GM23338 (cell line): ENCODE measurements at places on chromosomes 7 and 10. TPM values are rescaled to one million over a fixed set of nuclear protein-coding genes. Genes with fewer than 3 reads are reported as not detected.

DNA sequence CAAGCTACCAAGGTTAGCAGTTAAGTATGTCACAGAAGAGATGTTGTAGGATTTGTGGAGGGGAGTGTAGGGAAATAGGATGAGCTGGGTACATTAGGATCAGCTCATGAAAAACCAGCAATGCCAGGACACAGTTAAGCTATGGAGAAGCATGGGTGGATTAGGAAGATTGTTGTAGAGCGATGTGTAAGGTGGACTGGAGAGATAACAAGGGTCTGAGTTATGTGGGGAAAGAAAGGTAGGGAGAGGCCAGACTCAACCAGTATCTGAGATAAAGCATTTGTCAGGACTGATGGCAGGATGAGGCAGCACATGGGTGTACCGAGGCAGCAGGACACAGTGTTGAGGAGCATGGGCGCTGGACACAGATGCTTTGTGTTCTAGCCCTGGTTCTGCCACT is 85.4 kb upstream of the PRR15 start:
- H3K4me1 ChIP-seq, result peaks cover 12% of the 10 kb centered on the region; the same call in 1 of the 2 replicates
- no peak for DNase-seq
- no peaks in the 10 kb centered on the region for H3K36me3 ChIP-seq
- H3K4me3 ChIP-seq, result no peak overlapping the region
- no peaks in the 10 kb centered on the region for H3K27me3 ChIP-seq
- H3K27ac ChIP-seq, result no peak overlapping the region

Gene CCDC7
- 0.47 and 0.83 TPM in 2 replicates for total RNA-seq

DNA sequence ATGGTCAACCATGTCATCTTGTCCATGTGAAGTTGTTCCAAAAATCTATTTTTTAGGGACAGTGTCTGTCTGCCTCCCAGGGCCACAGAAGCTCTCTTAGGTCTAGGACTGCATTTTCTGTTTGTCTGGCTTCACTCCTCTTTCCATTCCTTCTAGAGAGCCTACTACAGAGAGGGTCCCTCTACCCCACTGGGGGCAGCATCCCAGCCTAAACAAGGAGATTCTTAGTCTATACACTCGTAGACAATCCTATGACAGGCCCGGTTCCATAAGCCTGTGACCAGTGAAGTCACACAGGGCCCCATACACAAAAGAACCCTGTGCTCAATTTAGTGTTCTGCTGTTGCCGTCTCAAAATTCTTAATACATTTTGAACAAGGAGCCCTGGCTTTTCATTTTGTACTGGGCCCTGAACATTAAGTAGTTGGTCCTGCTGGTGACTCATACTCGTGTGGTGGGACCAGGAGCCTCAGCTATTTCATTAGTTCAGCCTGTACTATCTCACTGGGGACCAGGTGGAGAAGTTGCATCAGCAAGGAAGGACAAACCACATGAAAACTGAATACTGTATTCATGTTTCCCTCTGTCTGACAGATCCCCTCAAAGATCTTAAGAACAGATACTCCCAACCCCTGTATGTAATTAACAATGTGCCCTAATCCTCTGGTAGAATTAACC is 23.5 kb upstream of the FAM180A start:
- H3K4me1 ChIP-seq, result no peaks in the 10 kb centered on the region
- H3K27ac ChIP-seq, result no peak overlapping the region
- H3K27me3 ChIP-seq, result no peaks in the 10 kb centered on the region
- no peak for DNase-seq
- H3K36me3 ChIP-seq, result no peaks in the 10 kb centered on the region
- H3K4me3 ChIP-seq, result no peak overlapping the region

DNA sequence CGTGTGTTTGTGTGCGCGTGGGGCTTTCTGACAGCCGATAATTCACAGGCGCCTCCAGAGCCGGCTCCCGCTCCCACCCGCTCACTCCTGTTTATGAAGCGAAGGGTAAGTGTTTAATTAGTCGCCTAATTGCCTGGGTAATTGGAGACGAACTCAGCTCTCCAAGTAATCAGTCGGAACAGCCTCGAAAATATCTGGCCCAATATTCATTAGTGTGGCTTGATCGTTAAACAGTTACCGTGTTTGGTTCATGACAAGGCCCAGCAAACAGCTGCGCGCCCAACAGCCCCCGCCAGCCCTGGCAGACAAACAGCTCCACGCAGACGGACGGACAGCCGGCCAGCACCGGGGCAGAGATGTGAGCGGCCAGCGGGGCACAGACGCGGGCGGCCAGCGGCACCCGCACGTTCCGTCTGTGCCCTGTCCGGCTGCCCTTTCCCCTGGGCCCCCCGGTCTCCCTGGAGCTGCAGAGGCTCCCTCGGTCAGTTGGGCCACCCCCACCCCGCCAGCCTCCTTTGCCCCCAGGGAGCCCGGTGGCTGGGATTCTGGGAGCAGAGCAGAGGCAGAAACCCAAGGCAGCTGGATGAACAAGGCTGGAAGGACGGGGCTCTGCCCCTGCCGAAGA is 98.2 kb downstream of the UNCX start:
- H3K27ac ChIP-seq, result no peak overlapping the region
- no peak overlapping the region for H3K4me3 ChIP-seq
- no peaks in the 10 kb centered on the region for H3K4me1 ChIP-seq

- no peaks in the 10 kb centered on the region for H3K36me3 ChIP-seq
- H3K4me3 ChIP-seq, result no peak overlapping the region
- no peak for DNase-seq
- H3K4me1 ChIP-seq, result no peaks in the 10 kb centered on the region
These were observed 6.9 kb downstream of the CPA4 start for GRCh38 chr7:130299866-130300265.

DNA sequence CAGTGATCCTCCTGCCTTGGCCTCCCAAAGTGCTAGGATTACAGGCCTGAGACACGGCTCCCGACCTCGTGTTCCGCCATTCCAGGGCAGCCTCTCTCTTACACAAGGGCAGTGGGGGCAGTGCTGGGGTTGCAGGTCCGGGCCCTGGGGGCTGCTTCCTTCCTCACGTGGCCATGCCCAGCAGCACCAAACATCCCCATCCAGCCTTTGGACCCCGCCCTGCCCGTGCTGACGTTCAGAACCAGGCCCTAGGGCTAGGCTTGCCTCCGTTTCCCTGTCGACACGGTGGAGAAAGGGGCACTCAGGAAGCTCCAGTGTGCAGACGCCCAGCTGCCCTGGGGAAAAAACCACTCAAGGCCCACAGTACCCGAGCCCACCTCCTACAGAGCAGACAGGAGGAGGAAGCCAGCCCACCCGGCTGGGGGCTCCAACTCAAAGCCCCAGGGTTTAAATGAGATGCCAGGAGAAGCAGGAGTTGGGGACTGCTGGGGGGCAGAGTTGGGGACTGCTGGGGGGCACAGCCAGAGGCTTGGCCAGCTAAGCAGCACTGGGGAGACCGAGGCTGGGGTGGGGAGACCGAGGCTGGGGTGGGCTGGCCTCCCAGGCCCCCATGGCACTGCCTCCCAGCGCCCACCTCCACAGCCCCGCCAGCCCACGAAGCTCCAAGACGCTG is 35.9 kb downstream of the ADAP1 start:
- no peaks in the 10 kb centered on the region for H3K36me3 ChIP-seq
- H3K4me3 ChIP-seq, result no peak overlapping the region
- no peaks in the 10 kb centered on the region for H3K4me1 ChIP-seq
- H3K27me3 ChIP-seq, result no peaks in the 10 kb centered on the region
- no peak for DNase-seq
- no peak overlapping the region for H3K27ac ChIP-seq

GRCh38 chr7:38478404-38478803 is 152.8 kb downstream of the AMPH start:
- H3K27me3 ChIP-seq, result no peaks in the 10 kb centered on the region
- no peak for DNase-seq
- H3K27ac ChIP-seq, result no peak overlapping the region
- H3K4me1 ChIP-seq, result no peaks in the 10 kb centered on the region
- H3K36me3 ChIP-seq, result no peaks in the 10 kb centered on the region
- H3K4me3 ChIP-seq, result no peak overlapping the region
